Panc1 (cell line): ENCODE measurements at places on chromosomes 12 and 14.
A peak's percentile ranks its signal among the peaks of the same experiment; 100 is the strongest.

GRCh38 chr14:59292921-59293534 is 104.6 kb downstream of the DAAM1 start:
- no peaks in the 10 kb centered on the region for H3K36me3 ChIP-seq
- no peak overlapping the region for H3K27ac ChIP-seq
- no peaks in the 10 kb centered on the region for H3K27me3 ChIP-seq
- no peak for DNase-seq
- no peak overlapping the region for H3K4me3 ChIP-seq

DNA sequence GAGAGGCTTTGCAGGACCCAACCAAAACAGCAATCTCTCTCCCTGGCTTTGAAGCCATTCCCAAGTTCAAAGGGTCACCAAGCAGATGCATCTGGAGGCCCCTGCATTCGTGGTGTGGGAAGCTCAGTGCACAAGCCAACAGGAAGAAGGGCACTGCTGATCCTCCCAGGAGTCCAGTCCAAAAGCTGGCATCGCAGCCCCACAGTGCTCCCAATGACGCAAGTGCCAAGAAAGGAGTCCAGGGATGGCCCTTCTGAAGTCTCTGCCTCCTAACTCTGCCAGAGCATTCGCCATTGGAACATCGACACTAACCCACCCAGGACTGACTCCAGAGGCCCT is 25.1 kb downstream of the PXN start:
- H3K4me3 ChIP-seq: no peak overlapping the region
- no peaks in the 10 kb centered on the region for H3K36me3 ChIP-seq
- H3K27me3 ChIP-seq: no peaks in the 10 kb centered on the region
- DNase-seq: no peak
- peak overlapping the region; percentile 87 for H3K27ac ChIP-seq
- peaks cover 94% of the 10 kb centered on the region for H3K4me1 ChIP-seq

DNA sequence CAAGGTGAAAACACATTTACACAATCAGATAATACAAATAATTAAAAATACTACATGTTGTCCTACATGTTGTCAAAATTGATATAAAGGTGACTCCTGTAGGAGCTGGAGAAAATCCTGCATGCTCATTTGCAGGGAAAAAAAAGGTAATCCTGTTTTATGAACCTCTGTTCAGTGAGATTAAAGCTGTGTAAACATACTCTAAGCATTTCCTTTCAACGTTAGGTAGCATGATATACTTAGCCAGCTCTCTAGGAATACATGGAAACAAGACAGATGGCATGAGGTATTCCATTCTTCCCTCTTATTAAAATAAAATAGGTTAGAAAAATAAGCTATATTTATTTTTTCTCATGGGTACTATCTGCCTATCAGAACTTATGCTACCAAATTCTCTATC is 635.7 kb upstream of the FLRT2 start:
- no peak overlapping the region for H3K27ac ChIP-seq
- DNase-seq: no peak
- H3K36me3 ChIP-seq: no peaks in the 10 kb centered on the region
- no peaks in the 10 kb centered on the region for H3K4me1 ChIP-seq

- H3K4me3 ChIP-seq: peak overlapping the region; percentile 53
- peaks cover 7% of the 10 kb centered on the region for H3K4me1 ChIP-seq
- no peak for DNase-seq
- no peaks in the 10 kb centered on the region for H3K27me3 ChIP-seq
- no peak overlapping the region for H3K27ac ChIP-seq
Measured at GRCh38 chr12:121466794-121467637, 67.1 kb downstream of the RNF34 start.

- no peak for DNase-seq
- no peaks in the 10 kb centered on the region for H3K4me1 ChIP-seq
- H3K27ac ChIP-seq: no peak overlapping the region
- H3K36me3 ChIP-seq: no peaks in the 10 kb centered on the region
- no peak overlapping the region for H3K4me3 ChIP-seq
Measured at GRCh38 chr12:59859171-59859510, 263.3 kb downstream of the SLC16A7 start.

DNA sequence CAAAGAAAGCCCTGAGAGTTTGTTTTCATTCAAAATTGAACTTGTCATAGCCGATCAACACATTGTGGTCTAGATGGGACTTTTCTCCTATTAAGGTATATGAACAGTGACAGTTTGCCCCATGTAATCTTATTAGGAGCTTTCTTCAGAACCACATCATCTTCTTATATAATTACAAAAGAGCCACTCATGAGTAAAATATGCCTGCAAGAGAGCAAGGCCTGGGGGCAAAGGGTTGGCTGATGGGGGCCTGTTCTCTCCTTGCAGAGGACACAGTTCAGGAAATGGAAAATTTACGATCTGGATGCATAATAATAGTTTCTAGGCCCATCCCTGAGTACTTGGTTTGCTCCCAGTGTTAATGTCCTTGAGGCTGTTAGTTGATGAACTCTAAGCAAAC is 87.8 kb downstream of the FLRT2 start:
- H3K27ac ChIP-seq: no peak overlapping the region
- H3K36me3 ChIP-seq: no peaks in the 10 kb centered on the region
- H3K4me1 ChIP-seq: no peaks in the 10 kb centered on the region
- no peak overlapping the region for H3K4me3 ChIP-seq
- DNase-seq: no peak
